ENCODE measurements at places on chromosomes 6 and 20.

DNA sequence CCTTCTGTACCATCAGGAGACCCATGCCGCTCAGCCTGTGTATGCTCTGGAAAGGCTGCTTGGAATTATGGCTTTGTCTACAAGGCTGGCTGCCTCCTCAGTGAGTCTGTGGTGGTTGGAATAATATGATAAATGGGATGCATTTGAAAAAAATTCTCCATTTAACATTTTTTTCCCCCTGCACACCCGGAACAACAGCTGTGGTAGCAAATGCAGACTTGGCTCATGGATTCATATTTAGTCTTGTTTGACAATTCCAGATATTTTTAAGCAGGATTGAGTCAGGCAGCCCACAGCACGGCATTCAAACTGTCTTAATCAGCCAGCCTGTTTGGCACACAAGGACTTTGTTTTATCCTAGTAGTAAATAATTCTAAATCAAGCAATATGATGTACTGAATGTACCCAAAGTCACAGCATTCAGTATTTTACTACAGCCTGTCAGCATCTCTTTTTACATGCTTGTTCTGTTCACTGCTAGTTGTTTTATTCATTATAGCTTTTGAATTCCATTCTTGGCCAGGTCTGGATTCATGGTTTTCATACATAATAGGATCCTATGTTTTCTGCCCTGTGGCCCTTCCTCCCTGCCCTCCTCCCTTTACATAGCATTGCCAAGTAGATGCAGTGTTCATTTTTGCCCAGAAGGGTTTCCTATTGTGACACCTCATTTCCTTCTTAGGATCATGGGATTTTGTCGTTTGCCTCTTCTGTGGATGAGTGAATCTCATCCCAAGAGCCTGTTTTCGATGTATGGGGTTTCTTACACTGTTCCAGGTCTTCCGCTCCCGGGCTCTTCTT, 68.1 kb downstream of the LRRC1 start:
- no peak for DNase-seq

DNA sequence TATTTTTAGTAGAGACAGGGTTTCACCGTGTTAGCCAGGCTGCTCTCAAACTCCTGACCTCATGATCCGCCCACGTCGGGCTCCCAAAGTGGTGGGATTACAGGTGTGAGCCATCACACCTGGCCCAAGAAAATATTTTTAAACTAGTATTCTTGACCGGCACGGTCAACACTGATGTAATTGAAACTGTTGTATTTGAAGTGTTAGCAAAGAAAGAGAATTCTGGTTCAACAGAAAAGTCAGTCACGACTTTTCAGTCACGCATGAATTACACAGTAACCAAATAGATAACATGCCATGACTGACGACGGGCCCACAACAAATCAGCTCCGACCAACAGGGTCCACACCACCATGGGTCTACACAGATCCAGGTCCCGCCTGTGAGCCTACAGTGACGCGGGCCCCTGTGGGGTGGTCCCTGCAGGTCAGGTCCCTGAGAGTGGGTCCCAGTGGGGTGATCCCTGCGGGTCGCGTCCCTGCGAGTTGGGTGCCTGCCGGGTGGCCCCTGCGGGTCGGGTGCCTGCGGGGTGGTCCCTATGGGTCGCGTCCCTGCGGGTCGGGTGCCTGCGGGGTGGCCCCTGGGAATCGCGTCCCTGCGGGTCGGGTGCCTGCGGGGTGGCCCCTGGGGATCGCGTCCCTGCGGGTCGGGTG, 1.0 kb downstream of the GMEB2 start:
- no peak for DNase-seq

DNA sequence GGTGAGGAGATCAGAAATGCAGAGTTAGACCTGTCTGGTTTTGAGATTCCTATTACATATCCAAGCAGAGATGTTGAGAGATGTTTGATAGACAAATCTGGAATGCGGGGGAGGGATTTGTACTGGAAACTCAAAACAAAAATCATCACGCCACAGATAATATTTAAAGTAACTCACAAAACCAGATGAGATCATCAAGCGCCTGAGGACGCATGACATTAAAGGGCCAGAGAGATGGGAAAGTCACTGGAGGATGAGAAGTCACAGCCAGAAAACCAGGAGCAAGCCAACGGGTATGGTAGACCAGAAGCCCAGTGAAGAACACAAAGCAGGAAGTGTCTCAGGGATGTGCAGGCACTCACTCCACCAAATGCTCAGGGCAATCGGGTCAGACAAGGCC, 87.7 kb downstream of the DLL1 start:
- no peak for DNase-seq

- no peak for DNase-seq
These were observed 6.6 kb downstream of the GMPR start for GRCh38 chr6:16244869-16245451.

- no peak for DNase-seq
These were observed 402.2 kb upstream of the IRAK1BP1 start for GRCh38 chr6:78465059-78465634.

- no peak for DNase-seq
These were observed 13.0 kb downstream of the TMEM181 start for GRCh38 chr6:158572653-158573541.
